ENCODE measurements at places on chromosomes 2 and 18.

GRCh38 chr2:41595240-41595639, 452.6 kb upstream of the PKDCC start:
- no peak for DNase-seq

- peak; percentile 34 for DNase-seq
These were observed 98.1 kb downstream of the AGAP1 start for GRCh38 chr2:235591921-235592320.

DNA sequence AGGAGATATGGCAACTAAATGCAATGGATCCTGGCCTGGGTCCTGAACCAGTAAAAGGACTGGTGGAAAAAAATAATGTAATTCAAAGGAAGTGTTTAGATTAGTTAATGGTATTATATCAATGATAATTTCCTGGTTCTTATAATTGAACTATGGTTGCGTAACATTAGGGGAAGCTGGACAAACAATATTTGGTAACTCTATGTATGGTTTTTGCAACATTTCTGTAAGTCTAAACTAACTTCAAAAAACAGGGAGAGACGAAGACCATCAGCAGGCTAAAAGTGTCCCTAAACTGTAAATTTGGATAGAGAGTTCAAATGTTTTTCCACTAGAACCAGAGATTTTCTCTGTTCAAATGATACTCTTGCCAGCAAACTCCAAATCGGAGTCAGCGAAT, 36.9 kb downstream of the KLF7 start:
- DNase-seq: no peak

GRCh38 chr2:169050476-169051240, 18.7 kb upstream of the DHRS9 start:
- DNase-seq: peak; percentile 16

- DNase-seq: no peak
These were observed 1154.0 kb upstream of the FANCL start for GRCh38 chr2:59395119-59395518.

DNA sequence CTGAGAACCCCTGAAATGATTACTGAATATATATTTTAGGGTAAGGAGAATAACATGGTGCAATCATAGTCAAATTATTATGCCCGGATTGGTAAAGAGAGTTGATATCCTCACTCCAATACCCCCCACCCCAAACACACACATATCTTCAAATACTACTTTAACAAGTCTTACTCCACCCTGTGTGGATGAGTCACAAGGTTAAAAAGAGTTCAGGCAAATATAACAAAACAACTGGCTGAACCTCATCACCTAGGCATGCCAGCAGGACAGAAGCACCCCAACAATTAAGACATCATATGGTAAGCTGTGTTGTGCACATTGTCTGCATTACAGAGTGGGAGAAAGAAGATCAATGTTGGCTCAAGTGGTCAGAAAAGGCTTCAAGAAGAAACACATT, 857.4 kb downstream of the TDRD15 start:
- no peak for DNase-seq

DNA sequence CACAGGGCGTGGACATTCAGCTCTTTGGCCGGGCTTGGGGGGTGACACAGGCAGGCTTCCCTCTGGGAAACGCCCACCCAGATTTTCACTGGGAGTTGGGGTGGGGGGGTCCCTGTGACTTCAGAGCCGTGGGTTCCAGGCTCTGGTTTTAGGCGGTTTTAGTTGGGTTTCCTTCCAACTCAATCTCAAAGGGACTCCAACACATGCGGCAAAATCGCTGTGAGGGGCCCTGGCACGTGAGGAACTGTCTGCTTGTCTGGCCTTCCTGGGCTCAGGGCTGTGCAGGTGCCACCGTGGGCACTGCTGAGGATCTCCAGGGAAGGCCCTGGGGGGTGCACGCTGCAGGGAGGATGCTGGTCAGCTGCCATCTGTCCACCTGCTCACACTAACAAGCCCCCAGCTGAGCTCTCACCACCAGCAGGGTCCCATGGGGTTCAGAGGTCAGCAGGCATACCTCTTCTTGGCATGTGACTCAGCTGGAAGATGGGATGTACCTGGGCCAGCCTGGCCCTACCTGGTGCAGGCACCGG, 11.7 kb downstream of the HS6ST1 start:
- DNase-seq: no peak

DNA sequence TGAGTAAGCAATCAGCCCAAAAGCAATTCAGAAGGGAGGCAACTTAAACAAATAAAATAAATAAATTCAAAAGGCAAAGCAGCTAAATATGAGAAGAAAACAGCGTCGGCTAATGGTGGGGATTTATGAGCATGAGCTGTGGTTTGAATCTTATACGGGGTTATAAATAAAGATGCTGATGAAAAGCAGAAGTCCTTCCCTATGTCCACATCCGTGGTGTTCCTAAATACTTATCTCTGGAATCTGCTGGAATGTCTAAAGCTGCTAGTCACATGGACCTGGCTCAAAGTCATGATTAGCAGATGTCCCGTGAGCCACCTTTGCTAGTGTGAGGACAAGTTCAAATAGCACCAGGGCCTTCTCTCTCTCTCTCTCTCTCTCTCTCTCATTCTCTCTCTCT, 33.8 kb downstream of the SMIM21 start:
- DNase-seq: no peak

- DNase-seq: no peak
These were observed 21.6 kb downstream of the KCNG2 start for GRCh38 chr18:79819064-79819967.

GRCh38 chr2:225041851-225042799, at the start of gene DOCK10:
DOCK10 (minus strand) TSS chr2:225042468; CDS start chr2:225042374, 94 bp downstream.
- DNase-seq: peak; percentile 42

GRCh38 chr2:6358985-6359384, 506.7 kb downstream of the CMPK2 start:
- DNase-seq: no peak

- DNase-seq: no peak
These were observed 21.7 kb upstream of the LRRTM1 start for GRCh38 chr2:80326214-80326613.

- peak; percentile 29 for DNase-seq
These were observed 140.5 kb upstream of the GYPC start for GRCh38 chr2:126515471-126515870.

GRCh38 chr2:15758848-15759247, 167.2 kb downstream of the DDX1 start:
- no peak for DNase-seq

GRCh38 chr2:42510608-42511243, 16.9 kb upstream of the KCNG3 start:
- DNase-seq: peak; percentile 63
